ENCODE measurements at places on chromosomes 2 and 18.
A peak's percentile ranks its signal among the peaks of the same experiment; 100 is the strongest.

- DNase-seq = peak; percentile 95
Observed at GRCh38 chr18:2147476-2148230, 423.7 kb downstream of the METTL4 start.

DNA sequence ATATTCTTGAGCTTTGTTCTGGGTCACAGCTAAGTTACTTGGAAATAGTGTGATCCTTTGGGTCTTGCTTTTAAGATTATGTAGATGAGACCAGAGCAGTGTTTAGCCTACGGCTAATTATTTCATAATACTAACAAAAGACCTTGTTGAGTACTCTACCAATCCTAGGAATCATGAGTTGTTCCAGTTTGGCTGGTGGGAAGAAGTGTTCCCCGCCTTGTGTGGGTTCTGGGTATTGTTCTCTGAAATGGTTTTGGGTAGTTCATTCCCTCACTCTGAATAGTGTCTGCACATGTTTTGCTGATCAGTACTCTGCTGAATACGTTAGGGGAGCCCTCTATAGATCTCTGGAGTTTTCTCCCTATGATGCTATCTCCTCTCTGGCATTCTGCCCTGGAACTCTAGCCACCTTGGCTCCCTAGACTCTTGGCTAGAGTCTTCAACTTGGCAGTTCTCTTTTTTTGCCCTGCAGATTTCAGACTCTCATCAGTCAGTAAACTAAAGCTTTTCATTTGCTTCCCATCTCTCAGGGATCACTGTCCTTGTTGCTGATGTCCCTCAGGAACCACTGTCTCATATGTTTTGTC lies 48.4 kb downstream of the NEMP2 start:
- peak; percentile 35 for DNase-seq

GRCh38 chr2:7083580-7084509 lies 166.6 kb downstream of the RNF144A start:
- DNase-seq = peak; percentile 19

DNA sequence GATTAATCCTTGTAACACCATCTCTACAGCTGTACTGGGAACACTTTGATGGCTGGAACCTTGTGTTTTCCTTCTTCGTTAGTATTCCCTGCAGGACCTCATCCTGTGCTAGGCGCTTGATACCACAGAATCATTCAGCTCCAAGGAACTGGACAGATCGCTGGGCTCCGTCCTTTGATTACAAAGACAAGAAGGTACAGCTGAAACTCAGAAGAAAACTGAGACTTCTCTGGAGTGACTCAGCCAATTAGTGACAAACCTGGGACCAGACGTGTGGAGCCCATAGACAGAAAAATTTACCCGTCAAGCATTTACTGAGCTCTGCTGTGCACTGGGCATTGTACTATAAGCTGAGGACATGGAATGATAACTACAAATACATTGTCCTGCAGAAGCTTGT lies 67.3 kb downstream of the NCKAP5 start:
- no peak for DNase-seq

GRCh38 chr2:127170021-127170420 lies 50.1 kb downstream of the CYP27C1 start:
- no peak for DNase-seq

- DNase-seq = peak; percentile 83
Observed at GRCh38 chr2:181552808-181553207, 95.6 kb downstream of the ITGA4 start.

GRCh38 chr2:160205505-160205904 lies 5.4 kb upstream of the ITGB6 start:
- DNase-seq = peak; percentile 100

- DNase-seq = no peak
Observed at GRCh38 chr2:24919506-24920097, 435 bp downstream of the ADCY3 start.

GRCh38 chr2:241811201-241811951 lies 2.4 kb downstream of the NEU4 start:
- DNase-seq = no peak

- DNase-seq = peak; percentile 20
Observed at GRCh38 chr18:76875390-76876325, 53.3 kb downstream of the ZNF236 start.

GRCh38 chr2:138727956-138728355 lies 52.2 kb downstream of the NXPH2 start:
- DNase-seq = no peak

GRCh38 chr2:12050396-12050795 lies 304.0 kb downstream of the LPIN1 start:
- DNase-seq = peak; percentile 6

DNA sequence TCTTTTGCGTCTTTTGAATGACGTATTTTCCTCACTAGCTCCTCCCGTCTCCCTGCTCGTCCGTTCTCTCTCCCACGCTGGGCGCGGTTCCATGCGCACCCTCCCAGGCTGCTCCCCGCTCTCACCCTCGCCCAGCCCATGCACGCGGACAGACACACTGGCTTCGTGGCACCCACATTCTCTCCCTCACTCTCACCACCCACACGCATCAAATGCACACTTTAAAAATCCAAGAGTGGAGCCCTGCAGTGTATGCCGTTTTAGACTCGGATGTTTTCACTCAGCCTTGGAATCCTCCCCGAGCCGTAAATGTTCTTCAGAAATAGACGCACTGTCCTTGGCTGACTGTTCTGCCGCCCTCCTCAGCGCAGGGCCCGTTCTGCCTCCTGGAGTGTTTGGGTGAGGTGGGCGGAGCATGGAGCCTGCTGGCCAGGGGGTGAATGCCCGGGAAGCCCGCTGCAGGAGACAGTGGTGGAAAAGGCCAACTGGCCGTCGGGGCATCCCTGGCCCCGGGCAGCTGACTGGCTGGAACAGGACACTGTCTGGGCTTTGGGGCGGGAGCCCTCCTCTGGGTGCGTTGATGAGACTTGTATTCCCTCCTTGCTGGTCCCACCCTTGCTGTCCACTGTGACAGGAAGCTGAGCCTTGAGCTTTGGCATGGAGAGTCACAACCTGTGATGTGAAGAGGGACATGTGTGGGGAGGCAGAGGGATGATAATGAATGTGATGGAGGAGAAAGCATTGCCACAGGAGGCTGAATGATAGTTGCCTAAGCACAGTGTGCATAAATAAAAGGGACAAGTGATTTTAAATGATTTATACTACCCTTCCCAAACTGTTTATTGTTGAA lies 35.4 kb upstream of the LYPD6B start:
- DNase-seq = no peak

GRCh38 chr2:17719562-17720371 lies 33.8 kb downstream of the SMC6 start:
- peak; percentile 1 for DNase-seq

GRCh38 chr2:170241756-170242155 lies 63.8 kb downstream of the MYO3B start:
- DNase-seq = no peak

DNA sequence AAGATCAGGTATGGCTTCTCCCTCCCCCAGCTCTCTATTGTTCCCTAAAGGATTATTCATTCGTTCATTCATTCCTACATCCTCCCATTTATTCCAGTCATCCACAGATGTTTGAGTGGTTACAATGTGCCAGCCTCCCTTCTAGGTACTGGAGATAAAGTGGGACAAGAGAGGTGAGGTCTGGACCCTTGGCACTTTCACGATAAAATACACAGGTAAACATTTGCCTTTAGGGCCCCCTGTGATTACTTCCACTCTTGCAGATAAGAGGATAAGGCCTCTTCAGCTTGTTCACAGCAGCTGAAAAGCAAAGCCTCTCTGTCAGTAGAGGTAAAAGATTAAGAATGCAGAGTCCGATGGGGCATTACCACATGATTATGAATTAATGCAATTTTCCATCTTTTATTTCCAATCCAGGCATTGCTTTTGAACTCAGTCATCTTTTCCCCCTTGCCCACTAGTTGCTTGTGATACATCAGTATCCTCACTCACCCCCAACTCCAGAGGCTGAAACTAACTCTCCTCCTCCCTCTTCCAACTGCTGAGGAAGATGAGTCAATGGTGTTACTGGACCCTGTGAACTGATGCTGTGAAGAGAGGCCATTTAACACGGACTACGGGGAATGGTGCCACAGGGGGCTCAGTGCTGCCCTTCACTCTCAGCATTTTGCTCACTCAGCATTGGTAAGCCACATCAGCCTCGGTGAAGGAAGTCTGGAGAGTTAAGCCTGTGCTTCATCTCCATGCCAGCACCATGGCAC lies 1.1 kb upstream of the DPP4 start:
- no peak for DNase-seq

DNA sequence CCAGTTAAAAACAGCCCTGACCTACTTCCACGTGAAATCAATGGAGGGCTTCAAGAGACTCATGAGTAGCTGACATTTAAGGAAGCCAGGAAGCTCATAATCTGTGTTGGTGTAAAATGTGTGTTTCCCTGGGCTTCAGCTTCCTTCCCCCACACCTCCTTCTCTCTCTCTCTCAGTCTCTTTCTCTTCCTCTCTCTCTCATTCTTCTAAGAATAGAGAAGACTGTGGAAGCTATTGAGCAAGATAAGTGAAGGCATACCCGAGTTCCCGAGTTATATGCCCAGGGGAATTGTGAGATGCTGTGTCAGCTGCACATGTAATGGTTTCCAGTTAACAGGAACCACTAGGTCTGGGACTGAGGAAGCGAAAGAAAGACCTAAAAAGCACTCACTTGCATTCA lies 199.4 kb downstream of the NYAP2 start:
- no peak for DNase-seq

- DNase-seq = no peak
Observed at GRCh38 chr2:73238976-73239375, 4.9 kb downstream of the CCT7 start.

DNA sequence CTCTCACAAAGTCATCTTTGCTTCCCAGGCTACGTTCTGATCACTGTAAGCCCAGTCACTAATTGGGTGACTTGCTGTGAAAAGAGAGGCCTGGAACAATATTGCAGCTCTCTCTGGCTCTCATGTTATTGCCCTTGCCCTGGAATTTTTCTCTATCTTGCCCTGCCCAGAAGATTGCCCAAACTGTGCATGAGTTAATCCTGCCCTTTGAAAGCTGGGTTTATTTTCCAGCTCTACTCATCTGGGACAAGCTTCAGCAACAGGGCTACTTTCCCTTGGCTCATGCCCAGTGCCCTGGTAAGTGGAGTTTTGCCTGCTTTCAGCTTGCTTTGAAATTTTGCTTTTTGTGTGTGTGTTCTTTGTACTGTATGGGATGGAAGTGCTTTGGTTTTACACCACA lies 6.9 kb upstream of the EHBP1 start:
- DNase-seq = no peak

GRCh38 chr2:84041506-84041905 lies 417.6 kb downstream of the SUCLG1 start:
- DNase-seq = no peak

DNA sequence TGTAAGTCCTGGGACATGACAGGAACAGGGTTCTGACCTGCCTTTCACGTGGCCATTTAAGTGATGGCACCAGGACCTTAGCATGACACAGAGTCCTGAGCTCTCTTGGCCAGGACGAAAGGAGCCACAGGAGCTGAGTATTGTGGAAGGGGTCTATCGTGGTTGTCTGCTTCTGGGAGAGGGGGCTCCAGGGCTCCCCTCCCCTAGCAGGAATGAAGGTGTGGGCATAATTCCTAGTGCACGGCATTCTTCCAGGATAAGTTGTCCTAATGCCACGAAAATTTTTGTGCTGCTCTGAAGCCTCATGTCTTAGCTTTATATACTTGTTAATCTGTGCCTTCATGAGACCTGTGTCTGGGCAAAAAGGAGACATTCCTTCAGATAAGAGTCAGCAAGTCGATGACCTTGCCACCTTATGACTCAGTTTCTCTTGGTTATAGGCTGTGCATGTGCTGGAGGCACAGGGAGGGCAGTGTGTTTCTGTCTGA lies 17.1 kb downstream of the GATA6 start:
- DNase-seq = peak; percentile 55

GRCh38 chr2:226466124-226466523 lies 333.5 kb downstream of the IRS1 start:
- no peak for DNase-seq

DNA sequence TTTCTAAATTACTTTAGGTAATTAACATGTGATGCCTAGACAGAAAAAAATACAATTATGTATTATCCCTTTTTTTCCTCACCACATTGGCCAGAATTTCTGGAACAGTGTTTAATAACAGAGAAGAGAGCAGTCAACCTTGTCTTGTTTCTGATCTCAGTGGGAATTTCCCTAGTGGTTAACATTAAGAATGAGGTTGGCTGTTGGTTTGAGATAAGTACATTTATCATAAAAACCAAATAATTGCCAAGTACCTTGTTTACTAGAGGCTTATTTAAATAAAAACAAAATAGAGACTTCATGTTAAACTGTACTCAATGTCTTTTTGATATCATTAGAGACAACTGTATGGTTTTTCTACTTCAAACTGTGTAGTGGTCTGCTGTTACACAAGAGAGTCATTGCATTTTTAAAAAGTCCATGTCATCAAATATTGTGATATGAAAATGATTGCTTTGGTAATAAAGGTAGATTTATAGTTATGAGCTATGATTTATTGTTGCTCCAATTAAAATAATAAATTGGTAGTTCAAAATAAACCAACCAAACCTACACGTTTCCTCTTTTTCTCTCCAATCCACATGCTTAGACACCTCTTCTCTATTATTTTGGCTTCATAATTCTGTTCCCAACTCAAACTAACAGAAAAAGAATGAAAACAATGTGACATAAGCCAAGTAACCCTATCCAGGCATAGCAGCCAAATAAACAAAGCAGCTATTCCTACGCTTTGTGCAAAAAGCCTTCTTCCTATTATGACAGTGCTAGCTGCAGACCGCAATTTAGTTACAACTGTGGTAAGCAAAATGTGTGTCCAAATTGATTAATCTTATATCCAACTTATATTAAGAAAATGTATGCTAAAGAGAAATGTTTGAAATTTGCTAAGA lies 20.9 kb upstream of the TANK start:
- DNase-seq = peak; percentile 28

- DNase-seq = no peak
Observed at GRCh38 chr2:19607400-19607799, 249.0 kb upstream of the OSR1 start.

- DNase-seq = no peak
Observed at GRCh38 chr2:64641599-64641998, 12.1 kb downstream of the SERTAD2 start.

DNA sequence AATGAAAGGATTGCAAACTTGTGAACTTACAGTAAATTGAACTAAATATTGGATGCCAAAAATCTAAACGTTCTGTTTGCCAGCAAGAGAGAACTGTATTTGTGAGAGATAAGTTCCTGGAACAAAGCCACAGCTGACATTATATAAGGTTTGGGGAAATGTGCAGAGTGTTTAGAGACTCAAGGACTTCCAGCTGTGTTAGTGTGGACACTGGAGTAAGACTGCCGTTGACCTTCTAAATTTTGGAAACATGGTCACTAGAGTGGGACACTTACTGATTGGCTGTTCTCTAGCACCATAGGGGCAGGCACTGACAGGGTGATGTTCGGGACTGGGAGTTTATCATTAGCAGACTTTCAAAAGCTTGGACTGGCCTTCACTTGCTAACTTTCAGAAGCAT lies 40.5 kb downstream of the SCN9A start:
- DNase-seq = no peak

- DNase-seq = no peak
Observed at GRCh38 chr2:14616342-14616741, 16.2 kb upstream of the LRATD1 start.

GRCh38 chr2:226477221-226478108 lies 322.2 kb downstream of the IRS1 start:
- no peak for DNase-seq

Data from mammary epithelial cell (primary cell).